ENCODE measurements at places on chromosomes 13 and 19.

DNA sequence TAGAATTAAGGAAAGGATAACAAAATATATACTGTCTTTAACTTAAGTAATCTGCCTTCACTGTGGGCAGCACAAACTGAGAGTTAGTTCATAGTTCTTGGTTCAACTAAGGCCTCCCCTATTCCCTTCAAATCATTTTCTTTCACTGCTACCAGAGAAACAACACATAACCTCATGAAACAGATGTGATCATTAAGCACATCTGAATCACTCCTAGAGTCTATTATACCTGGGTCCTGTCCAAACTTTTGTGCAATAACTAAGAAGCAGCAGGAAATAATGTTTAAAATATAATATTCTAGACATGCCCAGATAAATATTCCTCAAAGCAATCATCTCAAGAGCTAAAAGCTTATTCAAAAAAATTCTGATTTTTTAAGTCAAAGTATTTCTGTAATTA lies 62.9 kb downstream of the ZC3H13 start:
- DNase-seq = no peak

GRCh38 chr13:89790696-89791095 lies 1556.8 kb upstream of the MIR17HG start:
- no peak for DNase-seq

DNA sequence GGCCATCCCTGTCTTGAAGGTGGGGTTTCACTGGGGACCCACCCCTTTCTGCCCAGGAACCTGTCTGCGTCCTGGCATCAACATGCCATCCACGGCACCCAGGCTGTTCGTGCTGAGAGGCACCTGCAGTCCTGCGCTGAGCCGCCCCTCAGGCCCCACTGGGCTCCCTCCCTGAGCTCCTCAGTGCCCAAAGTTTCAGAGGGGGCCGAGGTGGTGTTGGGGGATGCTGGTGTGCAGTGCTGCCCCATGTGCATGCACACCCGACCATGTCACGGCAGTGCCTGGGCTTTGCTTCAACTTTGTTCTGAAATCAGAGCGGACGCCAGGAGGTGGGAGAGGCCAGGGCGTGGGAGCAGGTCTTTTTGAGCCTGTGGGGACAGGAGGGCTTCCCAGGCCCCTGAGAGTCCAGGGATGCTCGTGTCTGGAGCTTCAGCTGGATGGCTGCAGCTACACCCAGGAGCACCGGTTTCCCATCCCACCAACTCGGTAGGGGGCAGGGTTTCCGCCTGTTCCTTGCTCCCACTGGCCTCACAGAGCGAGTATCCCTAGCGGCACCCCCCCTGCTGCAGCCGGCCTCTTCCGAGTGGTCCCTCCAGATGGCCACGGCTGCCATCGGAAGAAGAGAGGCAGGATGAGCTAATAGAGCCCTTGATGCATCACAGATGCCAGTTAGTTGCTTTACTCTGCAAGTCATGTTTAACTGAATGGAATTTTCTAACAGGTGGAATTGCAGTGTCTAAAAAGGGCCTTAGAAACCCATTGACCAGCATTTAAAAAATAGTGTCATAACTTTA lies 44.0 kb downstream of the WDFY2 start:
- DNase-seq = no peak

DNA sequence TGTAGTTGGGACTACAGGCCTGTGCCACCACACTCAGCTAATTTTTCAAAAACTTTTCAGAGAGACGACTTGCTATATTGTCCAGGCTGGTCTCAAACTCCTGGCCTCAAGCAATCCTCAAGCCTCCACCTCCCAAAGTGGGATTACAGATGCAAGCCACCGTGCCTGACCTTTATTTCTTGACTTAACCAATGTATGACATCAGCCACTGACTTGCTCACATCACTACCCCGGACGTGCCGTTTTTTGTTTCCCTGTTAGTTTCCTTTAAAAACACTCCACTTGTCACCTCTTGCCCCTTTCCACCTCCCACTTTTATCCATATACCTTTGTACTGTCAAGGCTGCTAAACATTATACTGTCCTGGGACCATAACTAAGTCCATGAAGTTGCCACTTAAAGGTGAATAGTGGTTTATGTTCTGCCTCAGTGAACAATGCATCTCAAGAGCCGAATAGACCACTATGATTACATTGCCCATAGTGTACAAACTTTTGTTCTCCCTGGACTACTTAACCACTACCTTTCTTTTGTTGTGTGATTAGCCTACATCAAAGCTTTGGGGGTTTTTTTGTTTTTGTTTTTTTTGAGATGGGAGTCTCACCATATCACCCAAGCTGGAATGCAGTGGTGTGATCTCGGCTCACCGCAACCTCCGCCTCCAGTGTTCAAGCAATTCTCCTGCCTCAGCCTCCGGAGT lies 2.3 kb upstream of the EPHX3 start:
- DNase-seq = no peak

DNA sequence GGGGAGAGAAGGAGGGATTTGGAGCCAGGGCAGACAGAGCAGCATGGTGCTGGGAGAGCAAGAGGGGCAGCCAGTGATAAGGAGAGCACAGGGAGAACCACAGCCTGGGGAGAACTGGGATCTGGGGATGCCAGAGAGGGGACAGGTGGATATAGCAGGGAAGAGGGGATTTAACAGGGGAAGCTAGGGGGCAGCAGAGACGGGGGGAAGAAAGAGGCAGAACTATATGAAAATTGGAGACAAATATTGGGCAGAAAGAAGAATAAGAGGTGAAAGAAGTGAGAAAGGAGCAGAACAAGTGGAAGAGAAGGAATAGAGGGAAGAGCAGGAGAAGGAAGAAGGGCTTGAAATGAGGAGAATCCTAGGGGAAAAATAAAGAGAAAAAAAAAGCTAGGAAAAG lies 6.5 kb upstream of the ZNF528 start:
- DNase-seq = no peak

DNA sequence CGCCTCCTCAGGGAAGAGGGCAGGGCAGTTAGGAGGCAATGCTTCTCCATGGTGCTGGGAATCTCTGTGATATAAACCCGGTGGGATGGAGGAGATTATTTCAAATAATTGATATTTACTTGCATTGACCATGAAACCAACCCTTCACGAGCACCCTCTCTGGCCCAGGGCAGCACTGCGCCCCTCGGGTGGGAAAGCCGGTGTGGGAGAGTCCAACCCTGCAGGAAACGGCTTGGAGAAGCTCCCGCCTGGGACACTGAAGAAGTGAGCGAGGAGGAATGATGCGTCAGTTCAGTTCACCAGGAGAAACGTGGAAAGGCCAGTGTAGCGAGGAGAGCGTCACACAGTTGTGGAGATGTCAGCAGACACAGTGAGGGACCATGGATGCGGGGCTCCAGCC lies 99.9 kb downstream of the COL4A2 start:
- DNase-seq = no peak

DNA sequence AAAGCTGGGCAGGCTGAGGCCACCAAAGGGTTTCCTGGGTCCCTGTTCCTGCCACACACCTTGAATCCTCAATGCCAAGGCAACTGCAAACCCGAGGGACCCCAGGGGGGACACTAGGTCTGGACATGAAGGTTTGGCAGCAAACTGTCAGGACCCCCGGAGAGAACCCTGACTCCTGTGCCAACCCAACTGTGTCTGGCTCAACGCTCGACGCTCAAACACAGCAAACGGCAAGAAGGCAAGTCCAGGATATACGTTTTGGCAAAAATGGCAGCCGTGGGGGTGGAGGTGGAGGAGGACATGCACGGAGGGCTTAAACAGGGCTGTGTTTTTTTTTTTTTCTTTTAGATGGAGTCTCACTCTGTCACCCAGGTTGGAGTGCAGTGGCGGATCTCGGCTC lies 73.0 kb downstream of the GADD45B start:
- no peak for DNase-seq

- DNase-seq = no peak
These were observed 628.3 kb upstream of the SLC10A2 start for GRCh38 chr13:103694471-103694870.

GRCh38 chr13:39039041-39039440 lies 785 bp downstream of the NHLRC3 start:
- no peak for DNase-seq

DNA sequence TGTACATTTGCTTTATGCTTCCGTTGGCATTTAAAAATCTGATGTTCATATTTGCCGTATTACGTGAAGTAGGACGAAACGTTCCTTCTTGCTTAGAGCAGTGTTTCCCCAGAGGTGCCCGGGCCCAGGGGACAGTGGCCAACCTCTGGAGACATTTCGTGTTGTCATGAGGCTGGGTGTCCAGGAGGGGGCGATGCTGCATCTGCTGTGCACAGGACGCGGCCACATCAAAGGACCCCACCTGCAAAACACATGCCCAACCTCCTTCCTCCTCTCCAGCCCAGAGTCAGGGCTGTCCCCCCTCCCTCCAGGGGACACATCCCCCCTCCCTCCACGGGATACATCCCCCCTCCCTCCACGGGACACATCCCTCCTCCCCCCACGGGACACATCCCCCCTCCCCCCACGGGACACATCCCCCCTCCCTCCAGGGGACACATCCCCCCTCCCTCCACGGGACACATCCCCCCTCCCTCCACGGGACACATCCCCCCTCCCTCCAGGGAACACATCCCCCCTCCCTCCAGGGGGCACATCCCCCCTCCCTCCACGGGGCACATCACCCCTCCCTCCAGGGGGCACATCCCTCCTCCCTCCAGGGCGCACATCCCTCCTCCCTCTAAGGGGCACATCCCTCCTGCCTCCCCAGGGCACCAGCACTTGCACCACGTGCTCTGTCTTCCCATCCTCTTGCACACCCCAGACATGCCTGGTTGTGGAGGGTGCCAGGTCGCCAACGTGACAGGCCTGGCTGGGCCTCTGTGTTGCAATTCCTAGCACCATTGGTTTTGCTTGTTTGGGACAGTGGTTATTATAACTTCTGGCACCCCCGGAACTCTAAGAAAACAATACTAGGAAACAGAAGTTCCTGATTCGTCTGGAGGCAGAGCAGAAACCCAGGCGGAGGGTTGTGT lies 46.7 kb downstream of the GAS6 start:
- DNase-seq = peak; percentile 17

DNA sequence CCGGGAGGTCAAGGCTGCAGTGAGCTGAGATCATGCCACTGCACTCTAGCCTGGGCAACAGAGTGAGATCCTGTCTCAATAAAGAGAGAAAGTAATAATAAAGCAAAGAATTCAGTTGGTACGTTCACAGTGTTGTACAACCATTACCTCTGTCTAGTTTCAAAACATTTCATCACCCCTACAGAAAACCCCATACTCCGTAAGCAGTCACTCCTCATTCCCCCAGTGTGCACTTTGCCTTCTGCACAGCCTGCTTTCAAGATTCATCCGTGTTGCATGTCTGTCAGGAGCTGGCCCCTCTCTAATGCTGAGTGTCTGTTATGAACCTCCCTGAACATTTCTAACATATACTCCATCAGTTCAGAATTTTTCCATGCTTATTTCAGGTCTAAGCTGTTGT lies 9.4 kb downstream of the POLD1 start:
- no peak for DNase-seq

DNA sequence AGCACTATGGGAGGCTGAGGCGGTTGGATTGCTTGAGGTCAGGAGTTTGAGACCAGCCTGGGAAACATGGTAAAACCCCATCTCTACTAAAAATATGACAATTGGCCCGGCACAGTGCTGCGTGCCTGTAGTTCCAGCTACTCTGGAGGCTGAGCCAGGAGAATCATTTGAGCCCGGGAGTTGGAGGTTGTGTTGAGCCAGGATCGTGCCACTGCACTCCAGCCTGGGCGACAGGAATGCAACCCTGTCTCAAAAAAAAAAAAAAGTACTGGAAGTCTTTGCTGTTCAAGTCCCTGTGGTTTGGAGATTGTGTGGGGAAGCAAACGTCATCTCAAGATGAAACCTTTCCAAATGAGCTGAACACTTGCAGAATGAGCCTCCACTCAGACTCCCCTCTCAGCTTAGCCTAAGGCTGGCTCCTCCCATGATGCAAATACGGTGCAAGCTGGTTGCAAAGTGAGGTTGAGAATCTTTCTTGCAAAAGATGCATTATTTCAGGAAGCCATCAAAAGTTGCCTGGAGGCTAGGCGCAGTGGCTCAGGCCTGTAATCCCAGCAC lies 46.2 kb downstream of the MYO9B start:
- DNase-seq = no peak

DNA sequence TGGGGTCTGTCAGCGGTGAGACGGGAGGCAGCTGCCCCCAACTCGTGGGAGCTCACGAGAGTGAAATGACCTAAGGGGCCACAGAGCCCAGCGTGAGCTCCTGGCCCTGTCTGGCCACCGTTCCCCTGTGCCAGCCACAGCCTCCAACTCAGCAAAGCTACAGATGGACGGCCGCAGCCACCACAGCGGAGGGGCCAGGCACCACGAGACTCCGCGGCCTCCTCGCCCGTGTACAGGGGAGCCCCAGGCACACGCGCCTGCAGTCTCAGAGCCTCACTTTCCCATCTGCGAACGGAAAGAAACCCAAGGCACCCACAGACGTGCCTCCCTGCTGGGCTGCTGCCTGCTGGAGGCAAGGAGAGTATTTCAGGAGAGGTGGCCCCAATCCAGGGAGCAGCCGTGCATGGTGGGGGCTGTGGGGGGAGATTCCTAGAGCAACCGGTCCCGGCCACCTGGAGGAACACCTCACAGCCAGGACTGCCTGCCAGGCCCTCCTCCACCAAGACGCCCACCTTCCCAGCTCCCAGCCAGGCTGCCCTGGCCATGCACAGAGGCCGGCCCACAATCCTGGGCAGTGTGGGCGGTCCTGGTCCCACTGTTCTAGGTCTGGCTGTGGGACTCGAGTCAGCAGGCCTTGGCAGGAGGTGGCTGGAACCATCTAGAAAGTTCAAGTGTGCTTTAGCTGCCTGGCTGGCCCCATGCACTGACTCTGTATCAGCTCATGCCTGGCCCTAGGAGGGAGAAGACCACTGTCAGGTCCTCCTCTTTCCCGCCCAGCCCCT lies 1.9 kb downstream of the MKNK2 start:
- DNase-seq = peak; percentile 50

DNA sequence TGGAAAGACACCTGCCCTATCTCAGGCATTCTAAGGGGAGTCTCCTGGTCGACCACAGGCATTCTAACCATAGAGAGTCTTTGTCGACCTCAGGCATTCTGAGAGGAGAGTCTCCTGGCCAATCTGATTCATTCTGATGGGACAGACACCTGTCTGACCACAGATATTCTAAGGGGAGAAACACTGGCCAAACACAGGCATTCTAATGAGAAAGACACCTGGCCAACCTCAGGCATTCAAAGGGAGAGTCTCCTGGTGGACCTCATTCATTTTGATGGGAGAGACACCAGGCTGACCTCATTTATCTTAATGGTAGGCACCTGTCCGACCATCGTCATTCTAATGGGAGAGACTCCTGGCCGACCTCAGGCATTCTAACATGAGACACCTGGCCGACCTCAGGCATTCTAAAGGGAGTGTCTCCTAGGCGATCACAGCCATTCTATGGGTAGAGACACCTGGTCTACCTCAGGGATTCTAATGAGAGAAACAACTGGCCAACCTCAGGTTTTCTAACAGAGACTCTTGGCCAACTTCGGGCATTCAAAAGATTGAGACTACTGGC lies 1351.5 kb downstream of the UQCRFS1 start:
- DNase-seq = no peak

GRCh38 chr19:48695743-48696352 lies at the start of gene FUT2:
Gene FUT2 (plus strand): TSS chr19:48695971. CDS start chr19:48702957, 6,986 bp downstream.
- no peak for DNase-seq

DNA sequence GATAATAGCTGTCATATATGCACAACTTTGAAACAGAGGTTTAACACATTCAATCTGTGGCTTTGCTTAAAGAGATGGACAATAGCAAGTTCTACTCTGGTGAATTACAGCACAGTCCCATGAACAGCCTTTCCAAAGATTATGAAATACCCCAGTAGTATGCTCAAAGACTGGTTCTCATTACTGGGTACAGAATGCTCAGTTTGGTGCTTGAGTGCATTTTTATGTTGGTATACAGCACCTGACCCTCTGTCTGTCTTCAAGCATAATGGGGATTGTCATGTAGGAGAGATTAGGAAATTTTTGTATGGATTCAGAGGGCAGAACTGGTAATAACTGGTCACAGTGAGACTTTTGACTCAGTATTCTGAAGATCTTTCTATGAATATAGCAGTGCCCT lies 7.6 kb downstream of the LMO7 start:
- no peak for DNase-seq

Data from caudate nucleus (tissue), 63 donors.